ENCODE measurements at places on chromosomes 2 and 18.

DNA sequence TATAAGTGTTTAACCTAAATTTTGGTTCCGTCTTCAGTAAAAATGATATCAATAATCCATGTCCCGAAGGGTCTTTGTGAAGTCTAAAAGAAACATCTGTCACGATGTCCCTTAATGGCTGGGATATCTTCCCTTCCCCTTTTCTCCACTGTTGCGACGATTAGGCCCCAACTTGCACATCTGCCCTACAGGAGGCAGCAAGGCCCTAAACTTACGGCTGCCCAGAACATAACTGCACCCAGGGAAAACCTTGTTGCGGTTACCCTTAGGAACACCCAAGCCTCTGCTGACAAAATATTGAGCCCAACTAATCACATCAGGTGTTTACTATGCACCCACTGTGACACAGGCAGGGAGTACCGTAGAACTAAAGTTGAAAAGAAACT, 1.3 kb upstream of the SMAD2 start:
- no peak for DNase-seq

DNA sequence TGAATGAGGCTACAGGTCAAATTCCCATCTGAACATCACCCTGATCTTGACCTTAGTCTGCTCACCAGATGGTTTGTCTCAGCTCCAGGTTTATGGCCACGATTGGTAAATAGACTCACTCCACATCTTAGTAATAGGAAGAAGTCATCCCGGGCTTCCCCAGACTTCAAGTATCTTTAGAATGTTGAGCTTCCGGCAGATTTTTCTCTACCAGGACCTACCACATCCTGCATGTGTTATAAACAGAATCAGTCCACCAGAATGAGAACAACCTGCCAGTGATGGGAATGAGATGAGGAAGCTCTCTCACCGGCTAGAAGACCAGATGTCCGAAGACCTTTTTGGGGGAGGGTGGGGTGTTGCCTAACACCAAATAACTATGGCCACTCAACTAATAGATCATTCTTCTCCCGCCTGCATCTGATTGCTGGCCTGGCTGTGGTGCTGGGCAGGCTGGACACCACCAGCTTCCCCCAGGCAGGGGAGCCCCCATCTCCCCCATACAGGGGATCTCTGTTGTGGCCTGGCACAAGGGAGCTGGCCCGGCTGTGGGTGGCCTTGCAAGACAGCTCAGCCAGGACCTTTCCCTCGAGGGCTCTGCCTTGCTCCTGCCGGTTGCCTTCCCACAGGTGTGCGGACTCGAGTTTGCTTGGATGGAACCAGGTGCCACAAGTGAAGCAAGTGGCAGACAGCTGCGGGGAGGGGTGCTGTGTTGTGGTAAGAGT, 88.5 kb downstream of the SH3RF3 start:
- no peak for DNase-seq

- no peak for DNase-seq
These were observed 47.7 kb downstream of the BCL2 start for GRCh38 chr18:63271881-63272299.

DNA sequence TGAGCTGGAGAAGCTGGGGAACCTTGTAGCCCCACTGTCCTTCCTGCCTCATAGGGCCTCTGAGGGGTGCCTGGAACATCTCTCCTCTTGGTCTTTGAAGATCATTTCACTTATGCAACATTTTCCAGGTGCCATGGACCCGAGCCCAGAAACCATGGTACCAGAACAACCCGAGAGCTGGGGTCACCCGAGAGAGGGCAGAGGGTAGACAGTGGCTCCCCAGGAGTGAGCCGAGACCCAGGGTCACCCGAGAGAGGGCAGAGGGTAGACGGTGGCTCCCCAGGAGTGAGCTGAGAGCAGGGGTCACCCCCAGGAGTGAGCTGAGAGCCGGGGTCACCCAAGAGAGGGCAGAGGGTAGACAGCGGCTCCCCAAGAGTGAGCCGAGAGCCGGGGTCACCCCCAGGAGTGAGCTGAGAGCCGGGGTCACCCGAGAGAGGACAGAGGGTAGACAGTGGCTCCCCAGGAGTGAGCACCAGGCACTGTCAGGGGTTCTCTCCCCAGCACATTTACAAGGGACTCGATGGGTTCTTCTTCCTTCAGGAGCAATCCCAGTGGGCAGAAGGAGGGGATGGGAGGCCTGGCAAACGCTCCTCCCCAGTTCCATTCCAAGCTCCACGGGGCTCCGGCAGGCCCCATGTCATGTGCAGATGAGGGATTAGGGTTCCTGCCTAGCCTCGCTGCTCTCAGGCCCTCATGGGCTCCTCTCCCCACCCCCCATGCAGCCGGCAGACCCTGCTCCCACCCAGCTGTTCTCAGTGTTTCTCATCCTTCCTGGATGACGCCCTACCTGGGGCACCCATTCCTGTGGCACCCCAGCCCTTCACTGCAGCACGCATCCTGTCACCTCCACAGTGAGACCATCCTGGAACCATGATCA, 163.5 kb downstream of the RTP5 start:
- no peak for DNase-seq

- no peak for DNase-seq
These were observed 55.7 kb upstream of the KCNG2 start for GRCh38 chr18:79742076-79742475.

DNA sequence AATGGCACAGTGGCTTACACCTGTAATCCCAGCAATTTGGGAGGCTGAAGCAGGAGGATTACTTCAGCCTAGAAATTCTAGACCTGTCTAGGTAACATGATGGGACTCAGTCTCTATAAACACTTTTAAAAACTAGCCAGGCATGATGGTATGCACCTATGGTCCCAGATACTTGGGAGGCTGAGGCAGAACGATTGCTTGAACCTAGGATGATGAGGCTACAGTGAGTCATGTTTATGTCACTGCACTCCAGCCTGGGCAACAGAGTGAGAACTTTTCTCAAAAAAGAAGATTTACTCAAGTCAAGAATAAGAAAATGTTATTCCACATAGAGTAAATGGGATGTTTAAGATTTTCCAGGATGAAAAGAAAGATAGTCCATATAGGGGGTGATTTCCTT, 158.6 kb downstream of the HNMT start:
- no peak for DNase-seq

DNA sequence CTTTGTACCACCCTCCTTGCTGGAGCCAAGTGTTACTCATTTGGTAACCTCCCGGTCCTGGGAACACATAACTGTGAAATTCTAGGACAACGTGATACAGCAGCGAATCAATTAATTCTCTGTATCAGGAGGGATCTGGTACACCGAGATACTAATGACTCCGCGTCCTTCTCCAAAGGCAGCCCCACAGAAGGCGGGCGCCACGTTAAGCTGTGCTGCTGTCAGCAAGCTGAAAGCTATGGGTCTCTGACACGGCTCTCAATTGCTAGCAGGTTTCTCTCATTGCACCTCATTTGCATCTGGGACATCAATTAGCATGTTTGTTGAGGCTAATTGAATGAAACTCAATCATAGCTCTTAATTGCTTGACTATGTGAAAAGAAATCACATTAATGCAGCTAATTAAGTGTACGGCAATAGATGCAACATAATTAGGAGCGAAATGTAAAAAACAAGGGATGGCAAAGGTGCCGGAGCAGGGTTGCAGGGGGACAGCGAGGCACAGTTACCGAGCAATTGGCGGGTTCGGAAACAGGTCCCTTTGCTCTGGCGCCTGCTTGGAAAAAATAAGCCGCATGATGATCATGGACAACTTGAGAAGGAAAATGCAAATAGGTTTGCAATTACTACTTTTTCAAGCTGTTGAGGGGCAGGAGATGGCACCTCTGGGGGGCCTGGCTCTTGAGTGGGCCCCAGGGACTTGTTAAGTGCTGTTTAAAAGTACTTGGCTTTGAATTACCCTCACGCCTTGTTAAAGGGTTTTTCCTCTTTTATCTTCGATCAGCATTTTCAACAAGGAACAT, 264.2 kb downstream of the GBX2 start:
- peak; percentile 9 for DNase-seq

DNA sequence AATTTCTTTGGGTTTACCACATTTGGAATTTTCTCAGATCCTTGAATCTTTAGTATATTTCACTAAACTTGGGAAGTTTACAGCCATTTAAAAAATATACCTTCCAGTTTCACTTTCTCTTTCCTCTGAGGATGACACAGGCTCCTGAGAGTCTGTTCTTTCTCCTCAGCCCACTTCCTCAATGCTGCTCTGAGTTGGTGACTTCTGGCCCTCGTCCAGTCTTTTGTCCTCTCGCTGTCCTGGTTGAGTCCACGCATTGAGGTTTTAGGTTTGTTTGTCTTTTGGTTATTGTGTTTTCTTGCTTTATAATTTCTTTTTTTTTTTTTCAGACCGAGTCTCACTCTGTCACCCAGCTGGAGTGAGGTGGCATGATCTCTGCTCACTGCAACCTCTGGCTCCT, 40.7 kb upstream of the GALR1 start:
- no peak for DNase-seq

GRCh38 chr2:56148825-56149224, 35.0 kb upstream of the CCDC85A start:
- DNase-seq, result no peak

DNA sequence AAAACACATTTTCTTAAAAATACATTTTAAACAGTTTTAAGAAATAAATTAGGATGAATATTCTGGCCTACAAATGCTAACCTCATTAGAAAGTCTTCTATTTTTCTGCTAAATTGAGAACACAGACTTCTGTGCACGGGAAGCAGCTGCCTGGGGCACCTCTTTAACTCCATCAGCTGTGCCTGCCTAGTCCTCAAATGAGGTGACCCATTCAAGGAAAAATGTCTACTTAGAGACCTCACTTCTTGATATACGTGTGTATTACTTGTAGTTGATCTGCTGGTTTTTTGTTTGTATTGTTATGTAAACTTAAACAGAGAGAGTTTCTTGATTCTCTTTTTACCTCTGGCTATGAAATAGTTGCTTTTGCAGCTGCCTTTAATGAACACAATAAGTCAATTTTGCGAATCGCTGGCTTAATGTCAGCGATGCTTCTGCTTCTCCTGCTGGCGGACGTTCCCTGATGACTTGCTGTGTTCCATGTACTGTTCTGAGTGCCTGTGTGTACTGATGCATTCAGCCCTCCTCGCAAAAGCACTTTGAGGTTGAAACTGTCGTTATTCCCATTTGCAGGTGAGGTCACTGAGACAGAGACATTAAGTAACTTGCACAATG, 88.7 kb upstream of the TXNDC2 start:
- no peak for DNase-seq

GRCh38 chr2:43484323-43484930, 111.4 kb downstream of the THADA start:
- DNase-seq, result peak; percentile 44

DNA sequence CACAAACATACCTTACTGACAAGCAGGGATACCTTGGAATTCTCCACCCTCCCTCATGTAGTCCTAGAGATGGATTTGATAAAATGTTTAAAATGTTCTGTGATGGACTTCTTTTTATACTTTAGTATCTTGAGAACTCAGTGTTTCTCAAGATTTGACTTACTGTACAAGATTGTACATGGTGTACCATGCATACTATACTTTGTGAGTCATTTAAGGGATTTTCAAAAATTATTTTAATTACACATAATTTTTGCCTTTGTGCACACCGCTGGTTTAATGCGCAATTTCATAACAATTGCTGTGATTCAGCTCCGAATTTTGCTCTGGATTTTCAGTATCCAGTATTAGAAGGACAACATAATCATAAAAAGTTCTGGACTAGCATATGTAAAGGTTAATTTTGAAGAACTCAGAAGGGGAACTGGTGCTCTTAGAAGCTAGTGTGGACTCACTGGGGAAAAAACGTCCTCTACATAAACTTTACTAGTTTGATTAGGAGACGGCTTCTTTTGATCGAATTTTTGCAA, 78.6 kb upstream of the ACSL3 start:
- DNase-seq, result no peak

DNA sequence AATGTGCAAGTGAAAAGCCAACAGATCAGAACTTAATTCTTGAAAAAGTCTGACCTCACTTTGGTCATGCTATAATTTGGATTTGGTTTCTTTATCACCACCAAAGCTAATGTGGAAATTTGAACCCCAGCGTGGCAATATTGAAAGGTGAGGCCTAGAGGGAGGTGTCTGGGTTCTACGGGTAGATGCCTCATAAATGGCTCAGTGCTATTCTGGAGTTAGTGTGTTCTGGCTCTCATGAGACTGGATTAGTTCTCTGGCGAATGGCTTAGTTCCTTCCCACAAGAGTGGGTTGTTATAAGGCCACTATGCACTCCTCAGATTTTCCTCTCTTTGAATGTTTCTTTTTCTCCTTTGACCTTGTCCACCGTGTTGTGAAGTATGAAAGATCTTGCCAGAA, 22.3 kb downstream of the ORC4 start:
- no peak for DNase-seq

DNA sequence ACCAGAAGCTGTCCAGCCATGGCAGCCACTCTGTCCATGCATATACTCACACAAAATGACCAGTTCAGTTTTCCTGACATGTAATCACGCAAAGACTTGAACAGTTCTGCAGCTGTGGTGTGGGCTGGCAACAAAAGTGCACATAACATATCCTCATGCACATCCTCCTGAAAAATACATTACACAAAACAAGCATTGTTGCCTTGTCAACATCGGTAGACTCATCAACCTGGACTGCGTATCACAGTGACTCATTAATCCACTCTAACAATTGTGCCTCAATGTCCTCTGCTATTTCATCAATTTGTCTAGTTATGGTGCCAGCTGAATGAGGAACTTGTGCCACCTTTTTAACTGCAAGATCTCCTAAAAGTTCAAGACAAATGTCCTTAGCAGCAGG, 19.5 kb downstream of the RBKS start:
- DNase-seq, result no peak

- DNase-seq, result no peak
These were observed 63.1 kb downstream of the UNC80 start for GRCh38 chr2:209834767-209835166.

DNA sequence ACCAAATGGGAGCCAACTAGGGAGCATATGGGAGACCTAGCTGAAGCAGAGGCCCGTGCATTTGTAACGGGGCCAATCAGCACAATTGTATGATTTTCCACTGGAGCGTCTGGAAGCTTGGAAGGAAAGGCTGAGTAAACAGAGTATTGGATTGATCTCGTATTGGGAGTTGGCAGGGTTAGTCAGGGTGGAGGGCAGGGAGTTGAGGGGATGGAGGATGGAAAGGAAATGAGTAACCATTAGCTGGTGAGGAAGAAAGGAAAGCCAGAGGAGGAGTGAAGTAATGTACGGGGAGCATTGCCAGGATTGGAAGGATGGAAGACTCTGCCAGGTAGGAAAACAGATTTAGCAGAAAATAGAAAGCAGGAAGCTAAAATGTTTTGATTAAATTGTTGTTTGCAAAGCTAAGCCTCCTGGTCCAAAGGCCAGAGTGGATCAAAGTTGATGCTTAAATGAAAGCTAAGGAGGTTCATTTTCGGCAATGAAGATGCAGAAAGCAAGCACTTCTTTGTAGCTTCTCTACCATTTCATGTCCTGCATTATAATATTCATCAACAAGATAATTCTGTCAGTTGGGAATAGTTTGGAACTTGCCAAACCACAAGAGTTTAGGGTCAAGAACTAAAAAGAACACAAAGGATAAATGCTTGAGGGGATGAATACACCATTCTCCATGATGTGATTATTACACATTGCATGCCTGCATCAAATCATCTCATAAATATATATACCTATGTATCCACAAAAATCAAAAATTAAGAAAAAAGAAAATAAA, 75.6 kb upstream of the TTN start:
- DNase-seq, result no peak

GRCh38 chr2:118677546-118677945, 169.9 kb downstream of the EN1 start:
- no peak for DNase-seq

All from NCI-H2107 (cell line).